NK-92 treated with Interleukin-12 subunit alpha and Interleukin-12 subunit beta, amount 100 ng/mL, for 24 hours (cell line): ENCODE measurements at places on chromosomes 2 and 18.

- no peak for DNase-seq
Observed at GRCh38 chr2:63051042-63051794, 588 bp downstream of the OTX1 start.

DNA sequence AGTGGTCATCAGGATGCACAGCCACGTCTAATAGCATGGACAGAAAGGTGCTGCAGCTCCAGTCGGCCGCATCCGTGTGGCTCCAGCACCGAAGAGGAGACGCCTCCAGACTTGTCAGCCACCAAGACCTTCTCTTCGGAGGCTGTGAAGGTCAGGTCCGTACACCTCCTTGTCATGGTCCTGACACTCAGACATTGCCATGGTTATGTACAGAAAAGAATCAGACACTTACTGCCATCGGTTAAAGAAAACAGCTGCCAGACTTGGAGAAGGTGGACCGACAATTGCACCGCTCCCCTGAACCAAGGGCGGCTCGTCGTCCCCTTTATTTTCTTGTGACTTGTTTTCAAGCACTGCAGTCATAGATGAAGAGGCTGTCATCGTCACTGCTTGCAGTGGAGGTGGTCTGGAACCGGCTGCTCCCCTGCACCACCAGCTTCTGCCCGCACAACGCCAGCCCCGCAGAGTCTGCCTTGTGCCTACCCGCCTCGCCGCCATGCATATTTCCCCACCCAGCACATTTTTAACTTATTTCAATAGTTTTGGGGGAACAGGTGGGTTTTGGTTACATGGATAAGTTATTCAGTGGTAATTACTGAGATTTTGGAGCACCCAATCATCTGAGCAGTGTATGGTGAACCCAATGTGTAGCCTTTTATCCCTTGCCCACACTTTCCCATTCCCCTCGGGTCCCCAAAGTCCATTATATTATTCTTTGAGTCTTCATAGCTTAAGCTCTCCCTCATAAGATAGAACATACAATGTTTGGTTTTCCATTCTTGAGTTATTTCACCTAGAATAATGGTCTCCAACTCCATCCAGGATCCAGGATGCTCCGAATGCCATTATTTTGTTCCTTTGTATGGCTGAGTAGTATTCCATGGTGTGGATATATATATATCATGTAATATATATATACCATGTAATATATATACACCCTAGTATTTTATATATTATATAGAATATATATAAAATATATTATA, 18.1 kb downstream of the FBXO48 start:
- no peak for DNase-seq

- no peak for DNase-seq
Observed at GRCh38 chr2:197174539-197175094, 136.0 kb downstream of the ANKRD44 start.

GRCh38 chr2:179274749-179275148, 10.1 kb upstream of the SESTD1 start:
- no peak for DNase-seq

DNA sequence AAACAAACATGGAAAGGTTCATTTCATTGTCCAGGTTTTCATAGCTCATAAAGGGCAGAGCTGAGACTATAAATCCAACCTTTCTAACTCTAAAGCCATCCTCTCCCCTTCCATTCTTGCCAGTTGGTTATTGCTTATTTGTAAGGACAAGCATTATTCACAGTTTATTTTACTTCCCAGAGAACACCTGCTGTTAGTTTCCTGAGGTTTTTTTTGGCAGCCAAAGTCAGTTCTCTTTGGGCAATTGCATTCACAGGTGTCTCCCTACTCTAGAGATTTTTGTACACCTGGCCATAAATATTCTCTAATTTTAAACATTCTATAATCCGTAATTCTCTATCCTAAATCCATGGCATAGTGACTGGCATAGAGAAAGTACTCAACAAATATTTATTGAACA, 87.3 kb upstream of the SPHKAP start:
- no peak for DNase-seq

DNA sequence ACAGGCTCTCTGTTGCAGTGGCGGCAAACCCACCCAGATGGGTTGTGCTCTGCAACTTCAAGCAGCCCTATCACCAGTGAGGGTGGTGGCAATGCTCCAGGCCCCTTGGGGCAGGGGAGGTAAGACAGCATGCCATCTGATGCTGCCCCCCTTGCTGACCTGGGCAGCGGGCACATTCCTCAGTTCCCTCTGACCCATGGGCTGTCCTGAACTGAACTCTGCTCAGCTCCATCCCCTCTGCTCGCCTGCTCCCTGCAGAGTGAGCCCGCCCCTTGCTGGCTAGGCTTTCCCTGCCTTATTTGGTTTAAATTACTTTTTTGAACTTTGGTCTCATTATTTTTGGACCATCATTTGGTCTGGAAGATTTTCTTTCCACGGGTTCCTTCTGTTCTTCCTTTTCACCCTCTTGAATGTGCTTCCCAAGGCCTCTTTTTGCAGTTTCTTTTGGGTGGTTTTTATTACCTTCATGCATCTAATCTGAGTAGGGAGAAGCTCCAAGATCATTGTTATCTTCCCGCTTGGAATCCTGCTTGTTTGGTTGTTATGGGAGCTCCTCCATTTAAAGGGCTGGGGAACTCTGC, 565.4 kb downstream of the TNS1 start:
- DNase-seq, result no peak

- DNase-seq, result no peak
Observed at GRCh38 chr18:27921392-27921791, 255.5 kb downstream of the CDH2 start.

- DNase-seq, result no peak
Observed at GRCh38 chr2:46689993-46690392, 210.6 kb downstream of the TMEM247 start.

DNA sequence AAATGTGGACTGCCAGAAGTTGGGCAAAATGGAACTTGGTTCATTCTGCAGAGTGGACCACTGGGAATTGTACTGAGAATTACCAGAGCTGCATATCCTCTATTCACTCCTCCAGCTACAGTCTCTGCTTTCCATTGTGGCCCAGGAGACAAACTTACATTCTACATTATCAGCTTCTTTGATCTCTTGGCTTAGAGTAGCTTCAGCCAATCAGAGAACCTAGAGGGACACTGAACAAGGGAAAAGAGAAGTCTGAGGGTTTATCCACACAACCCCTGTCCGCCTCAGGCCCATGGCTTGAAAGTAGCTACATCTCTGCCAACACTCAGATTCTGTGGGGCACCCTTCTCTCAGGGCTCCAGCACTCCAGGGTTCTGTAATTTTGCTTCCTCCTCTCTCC, 251.1 kb downstream of the TRIB2 start:
- no peak for DNase-seq

DNA sequence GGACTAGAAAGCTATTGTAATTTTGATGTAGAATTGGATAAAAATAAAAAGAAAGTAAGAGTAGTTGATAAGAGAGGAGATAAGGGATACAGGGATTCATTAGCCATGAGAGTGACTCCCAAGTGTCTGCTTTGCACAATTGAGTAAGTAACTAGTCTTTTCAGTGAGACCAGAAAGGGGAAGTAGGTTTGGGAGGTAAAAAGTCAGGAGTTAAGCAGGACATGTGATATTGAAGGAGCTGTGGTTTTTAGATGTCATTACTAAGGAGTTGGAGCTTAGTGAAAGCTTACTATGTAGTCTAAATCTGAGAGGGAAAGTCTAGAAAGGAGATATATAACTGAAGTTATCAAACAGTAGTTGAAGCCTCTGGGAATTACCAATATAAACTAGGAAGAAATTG, 93.4 kb downstream of the SLC5A7 start:
- DNase-seq, result no peak

- DNase-seq, result no peak
Observed at GRCh38 chr2:217553202-217553601, 449.6 kb downstream of the TNS1 start.

DNA sequence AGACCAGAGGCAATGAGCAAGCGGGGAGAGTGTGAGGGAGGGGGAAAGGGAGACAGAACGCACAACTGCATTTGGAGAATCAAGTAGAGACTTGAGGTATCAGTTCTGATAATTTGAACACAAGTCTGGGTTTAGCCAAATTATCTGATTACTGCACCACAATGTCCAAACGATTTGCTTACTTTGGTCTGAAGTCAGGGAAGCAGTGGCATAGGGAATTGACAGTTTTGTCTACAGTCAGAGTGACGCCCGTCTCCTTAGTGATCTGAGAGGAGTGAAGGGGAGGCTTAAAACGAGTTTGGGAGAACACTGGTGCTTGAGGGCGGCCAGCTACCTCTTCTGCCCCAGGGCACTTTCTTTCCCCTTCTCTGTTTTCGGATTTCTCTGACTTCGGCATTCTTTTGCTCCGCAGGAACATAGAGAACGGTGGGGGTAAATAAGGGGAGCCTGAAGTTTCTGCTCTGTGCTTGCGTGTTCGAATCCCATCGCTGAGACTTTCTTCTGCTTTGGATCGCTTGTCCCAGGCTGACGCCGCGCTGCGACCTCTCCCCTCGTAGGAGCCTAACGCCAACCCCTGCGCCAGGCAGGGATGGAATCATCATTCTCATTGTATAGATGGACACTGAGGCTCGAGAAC, 2.9 kb upstream of the DLX2 start:
- no peak for DNase-seq

- no peak for DNase-seq
Observed at GRCh38 chr2:48434101-48434500, 95.9 kb upstream of the STON1 start.

DNA sequence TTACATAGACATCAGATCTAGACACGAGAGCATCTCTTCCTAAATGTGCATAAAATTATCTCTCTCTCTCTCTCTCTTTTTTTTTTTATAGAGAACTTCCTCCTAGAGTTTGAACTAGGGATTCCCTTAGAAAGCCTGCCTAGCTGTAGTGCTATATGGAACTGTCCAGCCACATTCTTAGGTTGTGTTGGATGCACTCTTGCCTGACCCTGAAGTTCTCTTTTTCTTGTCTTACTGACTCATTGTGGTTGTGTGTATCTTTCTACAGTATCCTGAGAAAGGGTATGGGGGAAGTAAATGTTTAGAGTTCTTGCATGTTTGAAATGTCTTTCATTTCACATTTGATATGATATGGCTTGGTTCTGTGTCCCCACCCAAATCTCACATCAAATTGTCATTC, 368.2 kb downstream of the CDH2 start:
- DNase-seq, result no peak

DNA sequence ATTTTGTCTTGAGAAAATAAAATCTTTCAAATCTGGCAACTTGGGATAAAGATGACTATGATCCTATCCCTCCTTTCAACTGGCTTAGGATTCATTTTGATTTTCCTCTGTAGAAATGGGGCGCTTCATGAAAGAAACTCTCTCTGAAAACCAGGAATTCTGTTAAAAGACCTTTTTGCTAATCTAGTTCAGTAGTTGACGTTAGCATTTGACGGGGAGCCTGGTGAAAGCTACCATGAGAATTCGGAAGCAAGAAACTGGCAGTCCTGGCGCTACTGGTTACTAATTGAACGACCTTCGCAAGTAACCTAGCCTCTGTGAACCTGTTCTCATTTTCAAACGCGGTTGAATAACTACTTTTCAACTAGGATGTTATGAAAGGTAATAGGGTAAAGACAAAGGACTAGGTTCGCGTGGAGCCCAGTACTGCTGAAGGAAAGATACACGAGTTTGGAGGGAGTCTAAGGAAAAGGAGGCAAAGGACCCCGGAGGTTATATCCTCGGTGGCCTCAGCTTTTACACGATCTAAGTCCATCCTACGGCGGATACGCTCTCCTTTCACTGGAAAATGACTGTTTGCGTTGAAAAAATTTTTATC, 604 bp upstream of the STK11IP start:
- no peak for DNase-seq
